ENCODE measurements at places on chromosomes 5 and 9.
A peak's percentile ranks its signal among the peaks of the same experiment; 100 is the strongest.

DNA sequence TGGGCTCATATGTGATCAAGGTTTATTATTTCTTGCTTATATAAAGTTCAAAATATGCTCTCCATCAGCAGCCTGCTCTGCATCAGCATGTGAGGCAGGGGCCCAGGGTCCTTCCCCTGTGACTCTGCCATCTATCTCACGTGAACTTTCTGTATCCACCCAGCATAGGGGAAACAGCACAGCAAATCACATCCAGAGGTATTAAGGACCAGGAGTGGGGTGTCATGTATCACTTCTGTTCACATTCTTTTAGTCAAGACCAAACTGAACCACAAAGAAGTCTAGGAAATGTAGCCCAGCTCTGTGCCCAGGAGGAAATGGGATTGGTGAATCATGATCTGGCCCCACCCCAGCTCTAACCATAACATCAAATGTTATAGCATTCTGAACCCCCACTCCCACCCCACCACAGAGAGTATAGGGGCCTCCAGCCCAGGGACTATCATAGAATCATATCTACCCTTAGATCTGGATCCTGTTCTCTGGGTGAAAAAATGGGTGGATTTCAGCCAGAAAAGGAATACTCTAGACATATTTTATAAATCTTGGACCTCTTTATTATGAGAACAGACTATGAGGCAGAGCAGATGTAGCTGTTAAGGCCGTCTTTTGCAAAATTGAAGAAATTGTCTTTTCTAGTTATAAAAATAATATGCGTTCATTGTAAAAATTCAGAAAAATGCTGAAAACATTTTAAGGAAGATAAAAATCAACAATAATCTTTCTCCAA is 473.7 kb downstream of the ARHGEF28 start:
- DNase-seq = no peak

- no peak for DNase-seq
These were observed 13.3 kb upstream of the GNG10 start for GRCh38 chr9:111648066-111648465.

- DNase-seq = no peak
These were observed 2.3 kb upstream of the SLC23A1 start for GRCh38 chr5:139385061-139386049.

GRCh38 chr9:124222109-124222508 is 35.6 kb upstream of the NEK6 start:
- DNase-seq = no peak

GRCh38 chr5:154860765-154861164 is 2.3 kb downstream of the CNOT8 start:
- no peak for DNase-seq

GRCh38 chr5:179142434-179143198 is 82.4 kb downstream of the ZNF354C start:
- DNase-seq = no peak

DNA sequence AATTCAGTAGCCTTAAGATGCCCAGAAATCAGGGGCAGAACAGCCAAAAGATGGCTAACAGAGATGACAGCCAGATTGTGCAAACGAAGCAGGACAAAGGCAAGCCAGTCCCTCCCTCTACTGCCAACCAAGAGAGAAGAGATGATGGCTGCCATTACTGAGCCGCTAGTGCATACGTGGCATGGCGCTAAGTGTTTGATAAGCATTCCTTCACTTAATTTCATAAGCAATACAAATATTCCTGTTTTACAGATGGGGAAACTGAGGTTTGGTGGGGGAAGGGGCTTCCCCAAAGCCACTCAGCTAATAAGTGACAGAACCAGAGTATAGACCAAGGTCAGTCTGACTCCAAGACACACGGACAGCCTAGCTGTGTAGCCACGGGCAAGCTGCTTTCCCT is 44.1 kb downstream of the STK10 start:
- DNase-seq = no peak

- no peak for DNase-seq
These were observed 365.7 kb downstream of the DEPDC1B start for GRCh38 chr5:60334281-60334713.

DNA sequence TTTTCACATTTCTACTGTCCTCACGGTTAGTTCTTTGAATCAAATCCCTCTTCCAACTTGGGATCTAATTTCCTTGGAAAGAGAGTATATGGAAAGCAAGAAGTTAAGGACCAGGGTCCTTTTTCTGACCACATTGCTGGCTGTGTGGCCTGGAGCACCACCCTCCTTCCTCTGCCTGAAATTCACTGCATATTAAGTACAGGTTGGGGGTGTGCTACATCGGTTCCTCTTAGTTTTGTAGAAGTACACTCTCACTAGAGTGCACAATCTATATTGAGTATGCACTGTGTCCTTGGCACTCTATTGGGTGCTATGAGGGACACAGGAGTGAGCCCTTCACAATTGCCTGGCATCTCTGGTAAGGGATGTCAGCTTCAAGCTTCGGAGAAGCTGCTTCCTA is 53.8 kb upstream of the KLF9 start:
- DNase-seq = no peak

GRCh38 chr5:68222824-68223354 is 7.3 kb downstream of the PIK3R1 start:
- no peak for DNase-seq

DNA sequence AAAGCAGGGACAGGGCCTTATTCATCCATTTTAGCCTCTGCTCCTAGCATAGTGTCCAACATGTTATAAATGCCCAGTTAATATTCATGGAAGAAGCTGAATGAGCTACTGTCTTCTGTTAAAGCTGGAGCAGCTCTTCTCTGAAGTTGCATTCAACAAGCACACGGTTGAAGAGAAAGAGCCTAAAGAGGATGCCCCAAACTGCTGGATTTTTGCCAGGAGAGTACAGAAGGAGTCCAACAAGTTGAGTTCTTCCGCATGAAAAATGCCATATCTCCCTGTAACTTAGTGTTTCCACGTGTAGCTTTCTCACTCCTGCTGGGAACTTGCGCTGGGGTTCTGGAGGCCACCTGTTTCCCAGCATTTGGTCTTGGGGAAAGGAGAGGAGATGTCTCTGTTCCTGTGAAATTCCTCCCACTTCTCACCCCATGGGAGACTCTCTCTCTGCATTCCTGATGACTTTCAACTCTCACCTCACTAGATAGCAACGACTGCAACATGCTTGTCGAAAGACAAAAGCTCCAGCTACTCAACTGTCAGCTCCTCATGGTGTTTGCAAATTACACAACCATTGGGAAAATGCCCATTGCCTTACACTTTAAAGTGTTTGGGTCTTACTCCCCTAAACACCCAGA is 122.8 kb downstream of the KIF4B start:
- no peak for DNase-seq

DNA sequence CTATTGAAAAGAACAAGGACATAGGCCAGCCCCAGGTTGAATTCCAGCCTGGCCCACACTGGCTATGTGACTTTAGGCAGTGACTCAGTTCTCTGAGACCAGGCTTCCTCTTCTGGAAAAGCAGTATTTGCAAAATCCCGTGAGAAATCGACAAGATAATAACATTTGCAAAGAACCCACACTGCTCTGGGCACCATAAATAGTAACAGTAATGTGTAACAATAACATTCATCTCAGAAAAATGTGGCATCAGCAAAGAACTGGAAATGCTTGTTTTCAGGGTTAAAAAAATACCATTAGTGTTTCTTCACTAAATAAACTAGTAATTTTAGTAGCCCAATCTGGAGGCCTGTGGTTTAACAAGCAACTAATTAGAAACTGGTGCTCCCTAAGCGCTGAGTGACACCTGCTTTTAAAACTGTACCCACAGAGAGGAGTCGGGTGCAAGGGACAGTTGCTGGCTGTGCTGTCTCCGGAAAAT is 148.4 kb downstream of the TTLL11 start:
- DNase-seq = no peak

- DNase-seq = no peak
These were observed 42.7 kb upstream of the SPINK14 start for GRCh38 chr5:148125641-148126040.

- DNase-seq = no peak
These were observed 117.0 kb downstream of the TRPM6 start for GRCh38 chr9:74770508-74771261.

DNA sequence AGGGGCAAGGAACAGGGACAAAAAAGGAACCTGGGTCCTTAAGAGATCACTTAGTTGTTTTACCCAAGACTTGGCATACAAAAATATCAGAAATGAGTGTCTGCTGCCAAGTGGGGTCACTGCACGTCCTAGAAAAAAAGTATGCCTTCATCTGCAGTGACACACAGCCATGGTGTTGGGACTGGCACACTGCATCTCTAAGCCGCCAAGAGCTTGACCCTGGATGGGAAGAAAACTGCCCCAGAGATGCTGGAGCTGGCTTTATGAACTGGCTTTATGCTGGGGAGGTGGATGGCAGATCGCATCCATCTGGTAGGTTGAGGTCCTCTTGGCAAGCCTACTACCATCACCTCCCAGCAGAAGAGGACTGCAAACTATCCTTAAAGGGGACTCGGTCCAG is 51.7 kb downstream of the IRF1 start:
- DNase-seq = no peak

DNA sequence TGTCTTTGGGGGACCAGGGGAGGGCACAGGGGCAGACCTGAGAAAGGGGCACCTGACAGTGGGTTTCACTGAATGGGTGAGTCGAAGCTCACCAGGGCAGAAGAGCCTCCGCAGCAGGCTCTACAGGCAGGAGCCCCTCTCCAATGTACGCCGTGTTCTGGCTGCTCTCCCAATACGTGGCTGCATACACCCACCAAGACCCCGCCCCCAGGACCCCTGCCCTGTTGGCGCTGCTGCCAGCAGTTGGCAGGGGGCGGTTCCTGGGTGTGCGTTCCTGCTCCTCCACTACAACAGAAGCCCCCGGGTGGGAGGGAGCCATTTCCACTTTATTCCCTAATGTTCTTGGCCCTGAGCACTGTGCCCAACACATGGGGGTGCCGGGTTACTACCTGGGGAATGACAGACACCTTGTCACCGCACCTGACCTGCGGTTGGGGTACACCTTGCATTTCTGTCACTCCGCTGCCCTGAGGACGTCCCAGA is 30.3 kb downstream of the SARDH start:
- peak; percentile 55 for DNase-seq

GRCh38 chr9:136174779-136175615 is 29.9 kb downstream of the LHX3 start:
- peak; percentile 32 for DNase-seq

- no peak for DNase-seq
These were observed 56.1 kb downstream of the WWC1 start for GRCh38 chr5:168347368-168348083.

DNA sequence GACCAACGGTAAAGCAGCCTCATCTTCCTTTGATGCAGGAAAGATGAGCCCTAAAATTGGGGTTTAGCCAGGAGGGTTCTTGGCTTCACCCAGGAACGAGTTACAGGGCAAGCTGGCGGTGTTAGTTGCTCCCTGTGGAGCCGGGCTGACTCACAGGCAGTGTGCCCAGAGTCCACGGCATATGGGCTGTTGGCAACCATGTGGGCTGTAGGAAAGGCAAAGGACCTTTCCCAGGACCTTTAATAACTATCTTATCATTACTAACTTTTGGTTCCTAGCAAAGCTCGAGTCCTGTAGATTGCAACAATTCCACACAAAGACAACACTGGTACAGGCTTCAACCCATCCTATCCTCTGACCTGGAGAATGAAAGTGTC is 29.8 kb upstream of the CLPTM1L start:
- no peak for DNase-seq

GRCh38 chr5:96336351-96336985 is 96.6 kb downstream of the PCSK1 start:
- no peak for DNase-seq

DNA sequence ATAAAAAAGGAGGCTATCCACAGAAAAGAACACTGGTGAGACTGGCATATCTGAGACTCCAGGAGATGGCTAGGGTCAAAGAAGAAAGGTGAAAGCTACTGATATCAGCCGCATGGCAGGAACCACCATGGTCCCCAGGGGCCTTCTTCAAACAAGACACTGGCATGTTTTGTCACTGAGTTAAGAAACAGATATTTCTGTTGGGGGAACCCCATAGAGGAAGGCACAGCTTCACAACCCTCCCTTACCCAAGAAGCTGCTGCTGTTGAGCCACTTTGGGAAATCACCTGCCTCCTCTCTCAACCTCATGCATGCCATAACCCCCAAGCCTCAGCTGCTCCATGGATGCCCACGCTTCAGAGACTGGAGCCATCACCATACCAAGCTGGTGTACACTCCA is 13.3 kb upstream of the BTNL3 start:
- DNase-seq = no peak

GRCh38 chr9:91126761-91127445 is 234.8 kb downstream of the AUH start:
- DNase-seq = no peak

DNA sequence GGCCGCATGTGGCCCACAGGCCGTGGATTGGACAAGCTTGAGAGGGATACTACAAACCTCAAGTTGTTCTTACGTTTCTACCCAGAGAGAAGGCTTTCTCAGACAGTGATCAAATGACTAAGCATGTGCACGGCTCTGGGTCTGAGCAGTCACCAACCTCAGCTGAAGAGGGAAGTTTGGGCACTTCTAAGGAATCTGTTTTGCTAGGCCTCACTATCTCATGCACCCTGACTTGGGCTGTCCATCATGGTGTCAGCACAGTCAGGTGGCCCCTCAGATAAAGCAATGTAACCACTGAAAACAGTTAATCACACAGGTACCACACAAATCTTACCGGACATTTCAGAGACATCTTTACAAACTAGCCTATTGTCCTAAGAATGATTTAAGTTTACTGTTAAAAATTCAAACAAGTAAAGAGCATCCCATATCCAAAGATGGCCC is 24.6 kb downstream of the CSF2 start:
- DNase-seq = no peak

DNA sequence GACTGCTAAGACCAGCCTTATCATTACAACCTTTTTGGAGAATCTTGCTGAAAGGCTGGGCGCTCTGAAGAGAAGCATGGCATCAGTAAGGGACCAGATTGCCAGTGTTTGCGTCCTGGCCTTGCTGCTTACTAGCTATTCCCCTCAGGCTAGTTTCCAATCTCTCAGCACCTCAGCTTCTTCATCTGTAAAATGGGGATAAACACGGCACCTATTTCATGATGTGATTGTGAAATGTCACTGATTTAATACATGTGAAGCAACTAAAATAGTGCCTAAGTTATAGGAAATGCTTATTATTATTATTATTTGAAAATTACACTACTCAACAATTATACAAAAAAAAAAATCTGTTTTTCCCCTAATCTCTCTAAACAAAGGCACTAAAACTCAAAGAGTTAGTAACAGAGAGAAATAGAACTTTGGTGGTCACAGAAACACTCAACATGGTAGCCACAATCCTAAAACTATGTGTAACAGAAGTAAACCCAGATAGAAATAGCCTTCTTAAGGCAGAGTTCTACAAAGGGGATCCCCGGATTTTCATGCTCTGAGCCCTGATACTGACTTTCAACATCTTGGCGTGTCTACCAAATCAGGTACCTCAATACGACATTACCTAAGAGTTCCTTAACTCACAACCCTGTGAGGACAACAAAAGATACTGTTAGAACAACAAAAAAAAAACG is 62.0 kb downstream of the ENC1 start:
- no peak for DNase-seq

Measured in NCI-H2171 (cell line).